ENCODE measurements at places on chromosomes 11 and 22.
A peak's percentile ranks its signal among the peaks of the same experiment; 100 is the strongest.

- no peak for DNase-seq
These were observed 29.3 kb upstream of the CBX7 start for GRCh38 chr22:39181778-39182177.

DNA sequence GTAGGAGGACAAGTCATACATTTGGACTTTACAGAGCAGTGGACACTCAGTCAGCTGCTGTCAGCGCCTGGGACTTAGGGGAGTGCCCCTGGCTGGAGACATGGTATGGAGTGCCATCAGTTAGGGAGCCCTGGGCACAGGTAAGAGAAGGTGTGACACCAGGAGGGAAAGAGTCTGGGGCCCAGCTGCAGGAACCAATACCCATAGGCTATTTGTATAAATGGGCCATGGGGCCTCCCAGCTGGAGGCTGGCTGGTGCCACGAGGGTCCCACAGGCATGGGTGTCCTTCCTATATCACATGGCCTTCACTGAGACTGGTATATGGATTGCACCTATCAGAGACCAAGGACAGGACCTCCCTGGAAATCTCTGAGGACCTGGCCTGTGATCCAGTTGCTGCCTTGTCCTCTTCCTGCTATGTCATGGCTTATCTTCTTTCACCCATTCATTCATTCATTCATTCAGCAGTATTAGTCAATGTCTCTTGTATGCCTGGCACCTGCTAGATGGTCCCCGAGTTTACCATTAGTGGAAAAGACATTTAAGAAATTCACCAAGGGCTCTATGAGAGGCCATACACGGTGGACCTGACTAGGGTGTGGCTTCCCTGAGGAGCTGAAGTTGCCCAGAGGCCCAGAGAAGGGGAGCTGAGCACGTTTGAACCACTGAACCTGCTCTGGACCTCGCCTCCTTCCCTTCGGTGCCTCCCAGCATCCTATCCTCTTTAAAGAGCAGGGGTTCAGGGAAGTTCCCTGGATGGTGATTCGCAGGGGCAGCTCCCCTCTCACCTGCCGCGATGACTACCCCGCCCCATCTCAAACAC is 850 bp upstream of the MIF start:
- no peak for DNase-seq

GRCh38 chr11:16299390-16299789 is 57.0 kb downstream of the SOX6 start:
- DNase-seq = no peak

- no peak for DNase-seq
These were observed 90.4 kb downstream of the TTC28 start for GRCh38 chr22:28589102-28589750.

GRCh38 chr11:1052133-1053011 is 15.9 kb upstream of the MUC6 start:
- no peak for DNase-seq

DNA sequence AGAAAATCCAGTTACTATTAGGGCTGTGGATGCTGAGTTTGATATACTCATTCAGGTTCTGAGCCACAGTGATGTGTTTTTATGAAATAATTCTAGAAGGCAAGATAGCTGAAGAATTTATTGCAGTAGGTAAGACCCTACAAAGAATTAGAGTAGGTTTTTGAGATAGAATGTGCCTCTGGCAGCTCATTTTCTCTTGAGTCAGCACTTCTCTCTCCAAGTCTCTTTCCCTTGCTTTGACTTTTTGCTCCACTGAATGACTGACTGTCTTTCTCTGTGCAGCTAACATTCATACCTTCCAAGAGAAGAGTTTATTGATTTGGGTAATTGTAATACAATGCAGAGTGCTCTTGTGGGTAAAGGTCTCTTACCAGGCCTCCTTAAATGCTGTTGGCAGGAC is 48.0 kb upstream of the C11orf87 start:
- no peak for DNase-seq

DNA sequence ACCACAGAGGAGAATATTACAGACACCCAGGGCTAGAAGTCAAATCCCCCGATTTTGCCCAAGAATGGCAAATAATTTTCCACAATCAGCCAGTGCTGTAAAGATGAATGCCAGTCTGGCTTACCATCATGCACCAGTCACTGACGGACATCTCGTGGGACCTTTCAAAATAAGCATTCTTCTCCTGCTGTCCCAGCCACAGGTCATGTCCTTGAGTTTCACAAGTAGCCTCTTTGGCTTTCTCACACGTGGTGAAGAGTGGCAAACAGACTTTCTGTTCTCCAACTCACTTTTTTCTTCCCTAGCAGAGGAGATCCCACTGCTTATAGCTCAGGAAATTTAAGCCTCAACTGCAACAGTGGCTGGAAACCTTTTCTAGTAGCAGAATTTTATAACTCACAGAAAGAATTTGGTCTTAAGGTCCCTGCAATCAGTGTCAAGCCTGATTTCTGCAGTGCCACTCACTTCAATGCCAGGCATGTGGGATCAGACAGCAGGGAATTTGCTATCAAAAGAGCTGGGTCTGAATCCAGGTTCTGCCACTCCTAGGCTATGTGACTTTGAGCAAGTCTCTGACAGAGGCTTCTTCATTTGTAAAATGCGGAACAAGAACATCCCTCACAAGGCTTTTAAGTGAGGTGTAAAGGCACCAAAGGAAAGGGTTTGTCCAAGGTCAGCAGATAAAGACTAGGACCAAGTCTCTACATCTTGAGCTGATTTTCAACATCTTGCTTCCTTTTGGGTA is 3.6 kb downstream of the PIK3IP1 start:
- no peak for DNase-seq

GRCh38 chr22:39674536-39674935 is 104.0 kb downstream of the CACNA1I start:
- no peak for DNase-seq

DNA sequence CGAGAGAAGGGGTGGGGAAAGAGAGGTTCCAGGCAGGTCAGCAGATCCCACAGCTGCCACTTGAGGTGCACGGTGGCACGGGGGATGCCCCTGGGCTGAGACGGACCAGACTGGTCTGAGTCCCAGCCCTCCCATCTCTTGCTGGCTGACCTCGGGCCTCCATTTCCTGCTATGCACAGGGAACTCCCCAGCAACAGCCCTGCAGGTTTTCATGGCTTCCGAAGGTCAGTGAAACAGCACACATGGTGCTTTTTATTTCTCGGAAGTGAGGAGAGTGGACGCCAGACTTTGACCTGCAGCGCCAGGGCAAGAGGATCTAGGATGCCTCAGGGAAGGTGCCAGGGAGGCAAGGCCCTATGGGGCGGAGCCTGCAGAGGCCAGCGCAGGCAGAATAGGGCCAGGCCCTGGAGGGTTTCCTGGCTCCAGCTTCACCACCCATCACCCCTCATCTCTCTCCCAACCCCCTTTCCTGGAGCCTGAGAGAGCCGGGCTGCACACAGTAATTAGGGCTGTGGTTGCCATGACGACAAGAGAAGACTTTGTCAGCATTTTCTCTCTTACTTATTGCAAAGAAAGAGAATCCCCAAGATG is 29.5 kb downstream of the SLC22A12 start:
- DNase-seq = no peak

DNA sequence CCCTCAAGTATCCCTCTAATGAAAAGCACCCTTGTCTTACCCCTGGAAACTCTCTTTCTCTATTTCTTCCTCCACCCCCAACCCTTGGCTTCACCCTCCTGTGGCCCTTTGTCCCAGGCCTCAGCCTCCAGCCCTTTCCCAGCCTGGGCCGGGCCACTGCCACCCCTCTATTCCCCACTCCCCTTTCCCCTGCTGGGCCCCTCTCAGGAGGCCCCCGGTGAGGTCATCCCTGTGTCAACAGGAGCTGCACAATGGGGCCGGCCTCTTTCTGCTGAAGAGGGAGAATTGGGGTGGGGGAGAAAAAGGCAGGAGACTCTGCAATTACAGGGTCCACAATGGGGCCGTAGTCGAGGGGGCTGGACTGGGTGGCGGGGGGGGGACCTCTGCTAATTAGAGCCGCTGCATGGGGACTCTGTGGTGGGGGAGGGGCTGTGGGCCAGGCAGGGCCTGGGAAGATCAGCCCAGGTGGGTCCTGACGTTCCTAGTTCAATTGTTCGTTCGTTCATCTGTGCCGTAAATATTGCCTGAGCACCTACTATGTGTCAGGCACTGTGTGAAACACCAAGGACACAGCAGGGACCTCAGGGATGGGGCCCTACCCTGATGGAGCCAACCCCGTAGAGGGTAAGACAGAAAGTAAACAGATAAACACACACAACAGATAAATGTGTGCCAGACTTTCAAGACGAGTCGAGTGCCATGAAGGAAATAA is 18.5 kb upstream of the MPPED1 start:
- peak; percentile 13 for DNase-seq

DNA sequence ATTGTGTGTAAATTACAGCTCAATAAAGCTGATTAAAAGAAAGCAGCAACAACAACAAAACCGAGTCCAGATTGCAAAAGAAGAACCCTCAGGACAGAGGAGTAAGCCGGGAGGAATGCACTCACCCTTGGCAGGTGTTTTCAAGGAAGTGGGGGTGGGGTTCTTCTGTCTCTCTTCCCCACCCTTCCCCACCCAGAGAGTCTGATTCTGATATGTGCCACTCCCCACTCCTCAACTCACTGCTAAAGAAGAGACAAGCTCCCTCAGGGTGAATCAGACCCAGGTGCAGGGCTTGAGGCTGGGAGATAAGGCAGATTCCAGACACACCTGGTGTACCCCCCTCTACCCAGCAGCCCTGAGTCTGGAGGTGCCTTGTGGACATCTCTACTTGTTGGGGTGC is 38.4 kb upstream of the PHF21A start:
- no peak for DNase-seq

DNA sequence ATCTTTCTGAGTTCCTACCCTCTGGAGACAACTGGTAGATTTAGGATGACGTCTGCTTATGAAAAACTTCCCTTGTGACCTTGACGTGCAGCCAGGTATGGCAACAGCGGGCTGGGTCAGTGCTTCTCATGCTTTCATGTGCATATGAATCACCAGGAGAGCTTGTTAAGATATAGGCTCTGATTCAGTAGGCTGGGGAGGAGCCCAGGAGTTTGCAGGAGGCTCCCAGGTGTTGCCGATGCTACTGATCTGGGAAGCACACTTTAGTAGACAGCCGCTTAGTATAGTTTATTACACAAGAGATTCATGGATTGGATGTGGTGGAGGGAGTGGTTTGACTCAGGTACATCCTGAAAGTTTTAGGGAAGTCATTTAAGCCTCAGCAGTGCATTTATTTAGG is 23.8 kb downstream of the DIXDC1 start:
- DNase-seq = no peak

- no peak for DNase-seq
These were observed 546.0 kb upstream of the CCDC179 start for GRCh38 chr11:23406131-23406819.

DNA sequence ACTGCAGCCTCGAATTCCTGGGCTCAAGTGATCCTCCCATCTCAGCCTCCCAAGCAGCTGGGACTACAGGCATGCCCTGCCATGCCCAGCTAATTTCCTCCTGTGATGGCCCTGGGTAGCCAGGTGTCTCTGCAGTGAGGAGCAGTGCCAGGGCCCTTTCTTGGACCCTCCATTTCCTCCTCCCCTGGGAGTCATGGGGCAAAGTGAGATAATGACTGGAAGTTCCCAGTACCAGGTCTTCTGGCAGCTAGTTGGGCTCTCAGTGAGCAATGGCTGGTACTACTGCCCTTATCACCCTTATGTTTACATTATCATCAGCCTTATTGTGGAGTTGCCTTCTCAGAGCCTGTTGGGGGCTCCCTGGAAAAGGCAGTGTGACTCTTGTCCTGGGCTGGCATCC is 17.6 kb downstream of the DAGLA start:
- no peak for DNase-seq

GRCh38 chr11:86014221-86014620 is 54.7 kb downstream of the PICALM start:
- no peak for DNase-seq

DNA sequence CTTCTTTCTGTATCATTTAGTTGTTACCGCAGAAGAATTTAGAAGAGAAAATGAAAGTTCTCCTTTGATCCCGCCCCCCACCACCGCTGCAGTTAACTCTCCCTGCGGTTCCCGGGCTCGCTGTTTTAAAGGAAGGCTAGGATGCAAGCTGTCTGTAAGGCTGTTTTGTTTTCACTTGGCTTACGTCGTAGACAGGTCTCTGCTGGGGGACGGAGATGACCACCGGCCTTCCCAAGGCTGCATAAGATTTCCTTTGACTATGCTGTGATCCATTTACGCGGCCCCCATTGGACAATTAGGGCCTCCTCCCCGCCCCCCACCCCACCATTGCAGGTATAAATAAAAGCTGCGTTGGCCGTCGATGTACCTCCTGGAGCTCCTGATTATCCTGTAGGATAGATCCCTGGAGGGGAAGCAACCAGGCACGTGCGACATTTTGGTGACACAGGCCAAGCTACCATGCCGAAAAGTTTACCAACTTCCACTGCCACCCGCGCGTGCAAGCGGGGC is 1.4 kb upstream of the CPT1A start:
- no peak for DNase-seq

DNA sequence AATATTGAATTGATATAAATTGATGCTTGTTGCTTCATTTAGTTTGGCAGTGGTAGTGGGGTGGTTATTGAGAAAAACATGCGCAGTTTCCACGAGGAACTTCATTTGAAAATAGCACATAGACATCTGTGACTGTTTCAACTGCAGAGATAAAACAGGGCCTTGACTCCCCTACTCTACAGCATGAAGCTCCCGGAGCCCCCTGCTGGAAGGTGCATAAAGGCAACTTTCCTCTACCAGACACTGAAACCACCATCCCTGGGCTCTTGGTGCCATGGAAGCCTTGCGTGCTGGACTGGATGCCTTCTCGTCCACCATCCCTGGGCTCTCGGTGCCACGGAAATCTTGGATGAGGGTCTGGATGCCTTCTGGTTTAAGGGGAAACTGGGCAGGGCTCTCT is 195.9 kb downstream of the CSNK2A3 start:
- DNase-seq = peak; percentile 10

Data from NCI-H345 (cell line).